ENCODE measurements at places on chromosomes 4 and X.

DNA sequence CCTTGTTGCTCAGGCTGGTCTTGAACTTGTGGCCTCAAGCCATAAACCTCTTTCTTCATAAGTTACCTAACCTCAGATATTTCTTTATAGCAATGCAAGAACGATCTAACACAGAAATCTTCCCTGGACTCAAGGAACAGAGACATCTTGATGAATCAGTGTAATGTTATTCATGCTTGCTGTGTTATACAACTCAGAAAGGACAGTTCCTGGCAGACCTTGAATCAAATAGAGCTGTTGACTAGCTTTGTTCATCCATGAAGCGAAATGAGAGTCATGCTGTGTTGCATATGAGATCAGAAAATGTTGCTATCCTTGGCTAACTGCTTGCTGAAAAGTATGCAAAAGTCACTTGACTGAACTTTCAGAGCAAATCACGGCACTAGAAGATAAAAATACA lies 72.6 kb upstream of the ARHGAP24 start:
- no peak for DNase-seq

GRCh38 chr4:1084796-1085403 lies 28.5 kb downstream of the RNF212 start:
- DNase-seq = no peak

DNA sequence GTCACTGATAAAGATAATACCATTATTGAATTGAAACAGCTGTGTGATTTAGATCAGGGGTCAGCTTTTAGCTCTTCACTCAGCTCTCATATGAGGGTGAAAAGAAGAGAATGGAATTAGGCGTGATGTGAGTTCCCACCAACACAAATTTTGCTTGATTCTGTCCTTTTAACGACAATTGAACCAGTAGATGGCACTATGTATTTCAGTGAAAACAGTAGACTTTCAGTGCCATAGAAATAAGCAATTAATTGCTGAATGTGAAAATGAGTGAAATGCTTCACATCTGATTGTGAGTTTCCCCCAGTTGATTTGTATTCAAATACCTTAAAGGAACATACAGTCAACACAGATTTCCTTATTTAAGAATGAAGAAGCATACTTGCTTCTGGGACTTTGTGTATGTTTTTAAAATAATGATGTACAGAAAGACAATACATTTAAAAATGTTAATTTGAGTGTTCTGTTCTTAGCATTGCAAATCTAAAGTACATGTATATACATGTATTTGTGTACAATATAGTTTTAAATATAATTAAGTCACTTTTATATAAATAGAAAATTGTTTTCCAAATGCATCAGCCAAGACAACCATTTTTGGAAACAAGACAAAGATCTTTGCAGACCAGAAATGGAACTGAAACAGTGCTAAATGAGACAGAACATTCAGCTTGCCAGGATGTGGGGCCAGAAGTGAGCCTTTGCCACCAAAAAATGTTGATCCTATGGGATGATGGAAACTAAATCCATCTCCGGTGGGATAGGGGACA lies 178.8 kb downstream of the SNCA start:
- peak; percentile 24 for DNase-seq

DNA sequence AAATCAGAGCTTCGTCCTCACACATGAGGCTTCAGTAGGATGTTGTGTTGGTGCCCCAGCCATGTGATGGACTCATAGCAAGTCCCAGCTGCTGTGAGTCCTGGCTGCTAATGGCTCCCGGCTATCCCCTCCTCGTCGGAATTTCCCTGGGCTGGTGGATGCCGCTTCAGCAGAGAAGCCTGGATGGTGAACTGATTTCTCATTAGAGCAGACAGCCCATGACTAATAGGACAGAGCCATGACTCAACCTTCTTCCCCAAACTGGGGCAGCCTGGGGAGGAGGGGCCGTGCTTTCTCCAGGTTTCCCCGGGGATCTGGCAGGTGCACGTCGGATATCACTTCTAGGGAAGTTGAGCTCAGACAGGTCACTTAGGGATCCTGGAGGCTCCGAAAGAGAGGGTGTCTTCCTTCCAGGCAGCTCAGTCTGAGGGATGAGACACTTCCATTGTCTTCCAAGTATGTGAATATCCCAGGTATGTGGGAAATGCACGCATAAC lies 112.7 kb downstream of the ASMT start:
- peak; percentile 37 for DNase-seq

- no peak for DNase-seq
These were observed 317.1 kb upstream of the PABPC4L start for GRCh38 chr4:134518574-134519217.

DNA sequence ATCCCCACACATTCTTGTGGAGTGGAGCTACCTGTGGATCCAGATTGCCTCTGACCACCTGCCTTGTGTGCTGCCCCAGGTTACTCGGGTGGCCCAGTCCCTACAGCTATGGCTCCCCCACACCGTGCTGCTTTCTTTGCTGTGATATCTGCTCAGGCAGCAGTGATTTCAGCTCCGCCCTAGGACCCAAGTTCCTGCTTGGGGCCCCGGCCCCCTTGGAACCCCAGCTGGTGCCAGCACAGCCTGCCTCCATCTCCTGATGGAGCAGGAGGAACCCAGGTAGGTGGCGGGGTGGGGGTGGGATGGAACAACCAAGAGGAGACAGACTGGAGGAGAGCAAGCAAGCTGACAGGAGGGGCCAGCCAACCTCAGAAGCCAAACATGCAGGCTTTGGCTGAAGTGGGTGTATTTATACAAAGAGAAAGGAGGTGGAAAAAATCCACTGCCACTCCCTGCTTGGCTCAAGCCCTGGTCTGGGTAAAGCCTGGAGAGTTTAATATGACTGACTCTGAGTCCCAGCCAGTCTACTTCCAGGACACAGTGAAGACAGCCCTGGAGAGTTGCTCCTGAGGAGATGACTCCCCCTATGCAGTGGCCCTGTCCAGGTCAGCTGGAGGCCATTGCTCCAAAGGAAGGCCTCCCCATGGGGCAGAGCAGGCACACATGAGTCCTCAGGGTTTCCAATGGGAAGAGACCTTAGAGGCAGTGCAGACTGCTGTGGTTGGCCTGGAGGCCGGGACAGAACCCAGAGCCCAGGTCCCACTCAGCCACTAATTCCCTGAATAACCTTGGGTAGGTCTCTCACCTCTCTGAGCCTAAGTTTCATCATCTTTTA lies 197.1 kb upstream of the MAMLD1 start:
- DNase-seq = no peak

DNA sequence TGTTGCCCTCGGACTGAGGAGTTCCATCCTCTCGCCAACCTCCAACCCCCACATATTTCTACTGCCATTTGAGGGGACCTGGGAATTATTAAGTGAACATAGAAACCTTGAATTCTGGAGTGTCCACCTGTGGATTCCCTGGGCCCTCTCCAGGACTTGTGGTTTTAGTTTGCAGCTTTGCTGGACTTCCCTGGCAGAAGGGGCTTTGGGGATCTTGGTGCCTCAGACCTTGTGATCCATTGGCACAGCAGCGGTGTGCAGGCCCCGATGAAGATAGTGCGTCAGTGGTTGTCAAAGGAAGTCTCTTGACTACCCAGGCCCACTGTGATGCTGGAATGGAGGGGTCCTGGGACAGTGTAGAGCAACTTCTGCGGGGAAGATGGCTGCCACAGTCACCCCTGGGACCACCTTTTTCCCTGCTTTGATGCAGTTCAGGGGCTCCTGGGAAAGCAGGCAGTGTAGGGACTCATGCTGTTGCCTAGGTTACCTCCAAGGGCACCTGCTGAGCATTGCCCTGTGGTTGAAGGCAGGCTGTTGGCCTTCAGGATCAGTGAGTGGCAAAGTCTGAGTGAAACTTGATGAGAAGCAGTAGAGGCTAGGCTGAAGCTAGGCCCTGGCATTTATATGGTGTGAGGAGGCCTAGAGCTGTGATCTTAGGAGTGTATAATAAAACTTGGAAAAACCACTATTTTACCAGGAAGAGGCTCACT lies 2.2 kb downstream of the SLC16A2 start:
- peak; percentile 25 for DNase-seq

GRCh38 chrX:48789366-48790220 lies 3.2 kb downstream of the GATA1 start:
- DNase-seq = no peak

GRCh38 chr4:54077812-54078211 lies 13.4 kb upstream of the CHIC2 start:
- DNase-seq = no peak

- no peak for DNase-seq
These were observed 135.4 kb upstream of the DUSP21 start for GRCh38 chrX:44708470-44708869.

- no peak for DNase-seq
These were observed 35.0 kb upstream of the GYG2 start for GRCh38 chrX:2793752-2794151.

- DNase-seq = no peak
These were observed 43.3 kb upstream of the STX18 start for GRCh38 chr4:4585012-4585670.

- DNase-seq = no peak
These were observed 220.7 kb downstream of the CAMK2D start for GRCh38 chr4:113540859-113541258.

- DNase-seq = no peak
These were observed 19.6 kb upstream of the PBDC1 start for GRCh38 chrX:76153221-76153620.

- no peak for DNase-seq
These were observed 131.5 kb upstream of the FAT1 start for GRCh38 chr4:186855111-186855510.

DNA sequence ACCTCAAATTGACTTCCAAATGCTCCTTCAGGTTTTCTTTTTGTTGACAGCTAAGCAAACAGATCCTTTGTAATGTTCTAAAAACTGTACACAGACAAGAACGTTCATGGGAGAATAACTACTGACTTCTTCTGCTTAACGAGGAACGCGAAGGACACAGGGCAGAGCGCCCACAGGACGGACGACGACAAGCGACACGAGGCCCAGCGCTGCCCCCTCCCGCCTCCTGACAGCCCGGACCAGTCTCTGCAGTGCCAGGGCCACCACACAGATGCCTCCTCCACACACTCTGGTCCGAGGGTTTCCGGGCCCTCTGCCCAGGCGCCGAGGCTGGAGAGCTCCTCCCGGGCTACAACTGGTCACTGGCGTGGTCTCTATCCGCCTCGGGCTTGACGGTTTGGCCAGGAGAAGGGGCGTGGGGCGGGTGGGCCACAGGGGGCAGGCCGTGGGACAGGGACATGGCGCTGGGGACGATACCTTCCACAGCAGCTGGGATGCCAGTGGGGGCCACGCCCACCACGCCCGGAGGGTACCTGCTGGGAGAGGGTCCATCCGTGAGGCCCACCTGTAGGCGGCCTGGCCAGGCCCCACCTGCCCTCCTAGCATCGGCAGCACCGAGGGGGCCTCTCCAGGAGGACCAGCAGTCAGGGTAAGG lies 36.9 kb downstream of the CTBP1 start:
- no peak for DNase-seq

DNA sequence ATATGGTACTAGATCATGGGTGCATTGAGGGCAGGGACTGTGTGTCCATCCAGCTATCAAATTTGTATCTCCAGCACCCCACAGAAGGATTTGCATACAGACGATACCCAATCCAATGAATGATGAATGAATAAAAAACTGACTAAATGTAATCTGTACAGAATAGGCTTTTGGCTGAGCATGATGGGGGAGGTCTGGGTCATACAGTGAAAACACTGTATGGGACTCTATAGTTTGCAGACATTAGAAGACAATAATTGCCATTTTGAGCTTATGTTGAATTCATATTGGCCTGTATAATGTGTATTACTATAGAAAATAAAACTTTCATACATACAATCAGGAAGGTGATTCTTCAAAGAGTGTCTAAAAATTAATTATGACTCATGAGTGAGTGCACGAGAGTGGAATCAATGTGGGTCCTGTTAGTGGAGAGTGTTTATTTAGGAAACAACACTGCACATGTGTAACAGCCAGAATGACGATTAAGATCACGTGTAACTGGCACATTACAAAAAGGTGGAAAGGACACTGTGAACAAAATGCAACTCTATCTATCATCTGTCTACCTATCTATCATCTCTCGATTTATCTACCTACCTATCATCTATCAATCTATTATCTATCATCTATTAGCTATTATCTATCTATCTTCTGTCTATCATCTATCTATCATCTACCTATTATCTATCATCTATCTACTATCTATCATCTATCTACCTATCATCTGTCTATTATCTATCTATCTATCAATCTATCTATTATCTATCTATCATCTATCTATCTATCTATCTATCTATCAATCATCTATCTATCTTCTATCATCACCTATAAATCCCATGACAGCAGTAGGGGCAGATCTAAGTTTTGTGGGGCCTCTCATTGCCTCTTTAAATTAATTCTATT lies 201.3 kb downstream of the PTTG2 start:
- no peak for DNase-seq

- DNase-seq = no peak
These were observed 28.6 kb downstream of the MAGEB1 start for GRCh38 chrX:30275498-30275897.

DNA sequence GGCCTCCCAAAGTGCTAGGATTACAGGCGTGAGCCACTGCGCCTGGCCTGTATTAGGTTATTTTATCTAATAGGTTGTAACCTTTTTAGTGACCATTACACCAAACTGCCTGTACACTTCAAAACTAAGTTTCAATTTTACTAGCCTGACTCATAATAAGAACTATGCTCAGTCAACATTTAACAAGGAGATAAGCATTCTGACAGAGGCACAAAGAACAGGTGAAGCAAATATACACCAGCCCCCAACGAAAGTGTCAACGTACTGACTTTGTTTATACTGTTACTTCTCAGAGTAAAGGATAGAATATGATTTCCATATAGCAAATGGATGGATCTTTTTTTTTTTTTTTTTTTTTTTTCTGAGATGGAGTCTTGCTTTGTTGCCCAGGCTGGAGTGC lies 62.8 kb downstream of the SHISA3 start:
- no peak for DNase-seq

DNA sequence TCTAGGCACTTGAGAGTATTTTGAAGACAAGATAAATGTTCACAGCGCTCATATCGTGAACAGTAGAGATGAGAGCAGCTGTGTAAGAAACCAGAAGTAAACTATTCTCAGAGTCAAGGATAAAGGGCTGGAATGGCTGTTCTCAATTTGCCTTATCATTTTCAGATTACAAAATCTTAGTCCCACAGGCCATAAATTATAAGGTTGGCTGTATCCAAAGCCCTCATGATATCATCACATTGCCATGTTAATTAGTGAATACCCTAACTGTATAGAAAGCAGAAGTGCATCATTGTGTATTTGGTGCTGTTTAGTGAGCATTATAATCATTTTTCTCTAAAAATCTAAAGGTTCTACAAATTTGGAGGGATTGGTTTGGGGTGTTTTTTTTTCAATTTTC lies 168.9 kb upstream of the EDNRA start:
- DNase-seq = no peak

GRCh38 chr4:51930557-51930956 lies 87.6 kb downstream of the DCUN1D4 start:
- DNase-seq = no peak

DNA sequence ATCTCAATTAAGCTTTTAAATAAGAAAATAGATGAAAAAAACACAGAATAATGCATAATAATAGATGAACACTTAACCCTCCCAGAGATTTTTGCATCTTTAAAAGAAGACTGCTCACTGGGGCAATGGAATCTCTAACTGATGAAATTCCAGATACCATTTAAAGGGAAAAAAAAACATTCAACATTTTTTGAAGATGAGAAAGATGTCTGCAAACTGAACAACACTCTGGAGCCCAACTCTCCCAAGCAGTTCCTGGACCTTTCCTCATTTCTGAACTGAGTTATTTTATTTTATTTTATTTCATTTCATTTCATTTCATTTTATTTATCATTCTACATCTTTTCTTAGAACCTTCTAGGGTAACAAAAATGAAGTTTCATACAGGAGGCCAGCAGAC lies 90.7 kb downstream of the CORIN start:
- no peak for DNase-seq

- DNase-seq = no peak
These were observed 650.9 kb upstream of the PCDH10 start for GRCh38 chr4:132498215-132498614.

GRCh38 chr4:86014599-86014998 lies 345.3 kb downstream of the MAPK10 start:
- no peak for DNase-seq
